Activated T-cell treated with anti-CD3 and anti-CD28 coated beads for 24 hours (primary cell): ENCODE measurements at places on chromosomes 6 and 20.

DNA sequence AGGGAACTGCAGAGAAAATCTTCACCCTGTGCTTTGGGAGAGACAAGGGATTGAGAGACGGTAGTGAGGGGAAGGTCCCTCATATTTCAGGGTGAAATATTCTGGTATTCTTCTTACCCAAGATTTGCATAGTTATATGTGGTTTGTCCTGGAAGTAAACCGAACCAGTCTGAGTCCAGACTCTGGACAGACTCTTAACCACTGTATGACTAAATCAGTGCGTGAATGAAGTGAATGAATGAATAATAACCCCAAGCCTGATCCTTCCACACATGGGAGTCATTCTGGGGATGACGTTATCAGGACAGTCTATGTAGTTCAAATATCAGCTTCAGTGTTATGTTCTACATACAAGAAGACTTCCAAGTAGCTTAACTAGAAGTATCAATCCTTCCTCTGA lies 690.7 kb downstream of the KIF16B start:
- no peak for DNase-seq

GRCh38 chr6:45687570-45687969 lies 309.8 kb upstream of the SUPT3H start:
- DNase-seq: no peak

DNA sequence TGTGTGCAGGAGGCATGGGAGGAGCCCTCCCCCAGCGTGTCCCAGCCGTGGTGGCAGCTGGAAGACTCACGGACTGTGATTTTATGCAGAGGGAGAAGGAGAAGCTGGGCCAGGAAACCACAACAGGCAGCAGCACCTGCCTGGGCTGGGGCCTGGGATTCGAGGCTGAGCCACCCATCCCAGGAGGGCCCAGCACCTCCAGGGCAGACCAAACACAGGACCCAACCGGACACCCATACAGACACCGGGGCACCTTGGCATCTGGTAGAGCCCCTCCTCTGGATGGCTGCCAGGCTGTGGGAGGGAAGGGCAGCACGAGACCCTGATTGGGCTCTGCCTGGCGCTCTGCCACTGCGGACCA lies 41.7 kb upstream of the CHRNA4 start:
- DNase-seq: no peak

DNA sequence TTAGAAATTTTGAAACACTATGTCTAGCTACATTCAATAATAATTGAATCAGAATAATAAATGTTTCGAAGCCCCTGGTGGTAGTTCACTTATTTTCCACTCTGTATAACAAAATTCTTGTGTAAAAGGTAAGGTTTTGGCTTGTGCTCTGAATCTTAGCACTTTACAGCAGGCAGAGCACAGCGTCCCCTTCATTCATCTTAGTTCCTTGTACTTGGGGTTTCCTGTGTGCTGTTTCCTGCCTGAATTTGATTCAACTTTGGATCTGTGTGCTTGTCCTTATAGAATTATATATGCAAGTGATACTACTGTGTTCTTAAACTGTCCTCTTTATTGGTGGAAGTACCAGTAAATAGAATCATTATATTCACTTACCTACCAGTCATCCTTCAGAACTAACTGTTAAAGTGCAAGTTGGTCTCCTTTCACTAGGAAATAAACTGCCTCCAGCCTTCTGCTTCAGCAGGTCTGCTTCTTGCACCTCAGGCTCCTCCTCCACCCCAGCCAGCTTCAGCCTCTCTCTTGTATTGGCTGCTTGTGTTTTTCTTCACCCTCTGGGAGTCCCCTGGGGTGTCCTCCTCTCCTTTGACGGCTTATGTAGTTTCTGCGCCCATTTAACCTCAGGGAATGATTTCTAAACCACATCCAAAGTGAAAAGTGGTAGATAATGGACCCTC lies 28.8 kb upstream of the TULP4 start:
- no peak for DNase-seq

DNA sequence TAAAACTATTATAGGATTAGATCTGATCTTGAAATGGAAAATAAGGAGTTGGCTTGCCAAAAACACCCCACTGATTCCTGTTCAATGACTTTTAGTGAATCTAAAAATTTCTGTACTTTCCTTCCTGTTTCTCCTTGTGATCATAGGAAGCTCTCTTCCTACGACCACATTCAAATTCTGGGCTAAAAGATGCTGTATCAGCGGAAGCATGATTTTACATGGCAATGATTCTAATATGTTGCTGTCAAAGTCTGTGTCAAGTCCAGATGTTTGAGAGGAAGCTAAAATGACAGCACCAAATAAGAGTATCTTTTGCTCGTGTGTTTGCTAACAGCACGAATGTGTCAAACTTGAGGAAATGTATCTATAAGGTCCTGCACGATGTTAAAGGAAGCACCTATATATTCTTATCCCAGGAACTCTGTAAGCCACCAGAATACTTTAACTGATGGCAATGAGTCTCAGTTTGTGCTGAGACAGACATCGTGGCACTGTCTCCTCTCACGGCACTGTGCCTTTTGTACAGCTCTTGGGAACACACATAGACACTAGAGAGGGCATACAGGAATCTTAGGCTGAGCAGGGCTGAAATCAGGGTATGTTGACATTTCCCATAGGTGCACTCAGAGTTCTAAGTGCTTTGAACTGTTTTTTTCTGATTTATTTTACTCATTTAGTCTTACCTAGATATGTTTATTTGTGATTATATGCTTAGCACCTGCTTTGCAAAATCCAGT lies 24.9 kb upstream of the MAP3K4 start:
- DNase-seq: no peak

DNA sequence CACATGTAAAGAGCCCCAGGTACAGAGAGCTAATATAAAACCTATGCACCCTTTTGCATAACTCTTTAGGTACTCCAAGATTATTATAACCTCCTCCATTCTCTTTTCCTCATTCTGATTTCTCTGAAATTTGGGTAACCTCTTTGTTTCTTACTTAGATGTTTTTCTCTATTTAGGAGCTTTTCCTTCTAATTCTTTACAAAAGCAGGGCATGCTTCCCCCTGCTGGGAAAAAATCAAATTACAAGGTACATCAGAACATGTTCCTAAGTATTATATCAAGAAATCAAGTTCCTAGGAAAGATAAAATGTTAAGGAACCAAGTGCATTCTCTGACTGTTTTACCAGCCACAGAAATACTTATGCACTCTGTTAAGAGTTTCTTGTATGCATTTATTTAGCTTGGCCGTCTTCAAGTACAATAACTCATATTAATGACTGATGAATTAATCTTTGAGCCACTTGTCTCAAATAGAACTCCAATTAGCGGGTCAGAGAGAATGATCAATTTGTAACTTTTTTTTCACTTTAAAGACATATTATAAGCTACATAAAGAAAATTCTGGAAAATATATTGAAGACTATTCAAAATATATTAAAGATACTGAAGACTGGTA lies 2.1 kb downstream of the KHDRBS2 start:
- DNase-seq: no peak

DNA sequence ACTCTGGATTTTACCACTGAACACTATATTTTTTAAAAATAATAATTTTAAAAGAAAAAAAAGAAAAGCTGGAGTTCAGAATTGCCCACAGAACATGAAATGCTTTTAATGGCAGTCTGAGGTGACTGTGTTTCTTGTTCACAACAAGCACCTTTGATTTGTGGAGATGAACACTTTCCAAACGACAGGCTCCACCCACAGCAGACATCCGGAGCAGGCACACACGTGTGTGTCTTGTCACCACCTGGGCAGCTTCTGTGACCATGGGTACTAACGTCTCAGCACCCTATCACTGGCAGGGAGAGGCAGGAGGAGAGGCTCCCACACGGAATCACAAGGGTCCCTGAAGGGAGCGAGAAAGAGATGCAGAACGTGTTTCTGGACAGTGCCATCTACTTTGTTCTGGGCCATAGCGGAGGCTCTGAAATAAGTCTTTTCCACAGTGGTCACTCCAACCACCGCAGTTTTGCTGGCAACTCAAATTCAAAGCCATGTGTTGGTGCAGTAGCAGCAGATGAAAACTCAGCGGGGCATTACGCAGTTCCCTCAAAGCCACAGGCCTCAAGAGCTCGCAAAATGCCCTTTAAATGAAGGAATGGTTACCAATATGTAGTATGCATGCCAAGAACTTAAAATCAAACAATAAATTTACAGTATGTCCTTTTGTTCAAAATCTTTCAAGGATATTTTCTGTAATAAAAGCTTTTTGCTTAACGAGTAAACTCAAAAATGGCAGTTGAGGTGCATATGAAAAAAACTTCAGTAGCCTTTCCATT lies 242.2 kb downstream of the FOXC1 start:
- DNase-seq: no peak

- DNase-seq: no peak
Measured at GRCh38 chr20:61808447-61808846, 257.2 kb downstream of the TAF4 start.

DNA sequence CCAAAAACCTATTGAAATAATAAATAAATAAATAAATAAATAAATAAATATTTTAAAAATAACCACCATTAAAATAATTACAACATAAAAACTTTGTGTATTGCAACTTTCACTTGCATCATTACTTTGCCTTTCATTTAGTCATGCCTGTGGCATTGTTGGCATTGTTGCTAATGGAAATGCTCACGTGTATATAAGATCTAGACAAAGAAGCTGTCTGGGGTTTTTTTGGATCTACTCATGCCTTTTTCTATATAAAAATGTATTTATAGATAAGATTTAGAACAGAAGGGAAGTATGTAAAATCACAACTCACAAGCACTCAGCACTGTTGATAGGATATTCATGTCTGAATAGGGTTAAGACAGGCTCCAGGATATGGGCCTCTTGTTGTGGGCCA lies 27.9 kb downstream of the GFRA4 start:
- no peak for DNase-seq

- DNase-seq: no peak
Measured at GRCh38 chr6:68544450-68544849, 90.6 kb upstream of the ADGRB3 start.

- no peak for DNase-seq
Measured at GRCh38 chr6:123990376-123990775, 186.7 kb downstream of the NKAIN2 start.

- DNase-seq: no peak
Measured at GRCh38 chr20:49672096-49672664, 41.5 kb downstream of the B4GALT5 start.

DNA sequence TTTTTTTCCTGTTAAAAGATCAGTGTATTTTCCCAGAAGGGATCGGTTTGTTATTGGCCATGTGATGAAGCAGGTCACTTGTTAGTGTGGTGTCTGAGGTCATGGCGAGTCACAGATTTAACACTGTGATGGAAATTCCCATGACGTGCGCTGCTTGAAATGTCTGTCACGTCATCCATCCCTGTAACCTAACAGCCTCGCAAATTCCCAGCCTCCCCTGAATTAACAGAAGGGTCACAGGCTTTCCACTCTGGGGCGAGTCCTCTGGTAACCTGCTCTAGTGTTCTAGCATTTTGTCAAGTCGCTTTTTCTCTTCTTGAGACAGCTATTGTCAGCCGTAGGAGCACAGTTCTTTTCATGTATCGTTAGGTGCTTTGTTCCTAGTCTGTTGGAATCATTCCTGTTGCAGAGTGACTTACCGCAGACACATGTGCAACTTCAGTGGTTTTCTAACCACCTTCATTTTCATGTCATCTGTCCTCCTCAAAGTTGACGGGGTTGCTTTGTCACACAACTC lies 137.2 kb downstream of the MAP3K4 start:
- DNase-seq: no peak
